ENCODE measurements at places on chromosomes 3 and 15.

DNA sequence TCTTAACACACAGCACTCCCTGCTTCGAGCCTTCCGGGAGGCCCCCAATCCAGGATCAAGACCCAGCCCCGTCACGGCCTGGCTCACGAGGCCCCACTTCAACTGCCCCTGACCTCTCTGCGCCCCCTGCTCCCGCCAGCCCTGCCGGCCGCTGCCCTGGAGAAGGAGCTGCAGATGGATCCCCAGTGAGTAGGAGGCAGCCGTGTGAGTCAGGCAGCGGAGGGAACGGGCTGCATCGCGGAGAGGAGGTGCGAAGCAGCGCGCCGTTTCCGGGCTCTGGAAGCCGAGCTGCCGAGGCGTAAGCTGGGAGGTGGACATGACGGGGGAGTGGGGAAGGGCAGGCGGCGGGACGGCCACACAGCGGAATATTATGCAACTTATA lies 133.4 kb downstream of the TPRA1 start:
- H3K4me3 ChIP-seq: peak overlapping the region; percentile 62
- peaks cover 18% of the 10 kb centered on the region for H3K4me1 ChIP-seq
- no peaks in the 10 kb centered on the region for H3K27me3 ChIP-seq
- peak; percentile 67 for DNase-seq

- H3K4me3 ChIP-seq: no peak overlapping the region
- no peak for DNase-seq
- no peaks in the 10 kb centered on the region for H3K4me1 ChIP-seq
- no peaks in the 10 kb centered on the region for H3K27me3 ChIP-seq
- H3K27ac ChIP-seq: no peak overlapping the region
These were observed 85.2 kb upstream of the PRR23C start for GRCh38 chr3:139129892-139130291.

GRCh38 chr3:42612217-42612616 lies 11.7 kb downstream of the NKTR start:
- no peak overlapping the region for H3K27ac ChIP-seq
- no peak for DNase-seq
- H3K27me3 ChIP-seq: no peaks in the 10 kb centered on the region
- no peak overlapping the region for H3K4me3 ChIP-seq

- H3K4me3 ChIP-seq: no peak overlapping the region
- no peaks in the 10 kb centered on the region for H3K4me1 ChIP-seq
- DNase-seq: no peak
- H3K27ac ChIP-seq: no peak overlapping the region
These were observed 280.3 kb downstream of the ZPLD1 start for GRCh38 chr3:102715030-102715697.

DNA sequence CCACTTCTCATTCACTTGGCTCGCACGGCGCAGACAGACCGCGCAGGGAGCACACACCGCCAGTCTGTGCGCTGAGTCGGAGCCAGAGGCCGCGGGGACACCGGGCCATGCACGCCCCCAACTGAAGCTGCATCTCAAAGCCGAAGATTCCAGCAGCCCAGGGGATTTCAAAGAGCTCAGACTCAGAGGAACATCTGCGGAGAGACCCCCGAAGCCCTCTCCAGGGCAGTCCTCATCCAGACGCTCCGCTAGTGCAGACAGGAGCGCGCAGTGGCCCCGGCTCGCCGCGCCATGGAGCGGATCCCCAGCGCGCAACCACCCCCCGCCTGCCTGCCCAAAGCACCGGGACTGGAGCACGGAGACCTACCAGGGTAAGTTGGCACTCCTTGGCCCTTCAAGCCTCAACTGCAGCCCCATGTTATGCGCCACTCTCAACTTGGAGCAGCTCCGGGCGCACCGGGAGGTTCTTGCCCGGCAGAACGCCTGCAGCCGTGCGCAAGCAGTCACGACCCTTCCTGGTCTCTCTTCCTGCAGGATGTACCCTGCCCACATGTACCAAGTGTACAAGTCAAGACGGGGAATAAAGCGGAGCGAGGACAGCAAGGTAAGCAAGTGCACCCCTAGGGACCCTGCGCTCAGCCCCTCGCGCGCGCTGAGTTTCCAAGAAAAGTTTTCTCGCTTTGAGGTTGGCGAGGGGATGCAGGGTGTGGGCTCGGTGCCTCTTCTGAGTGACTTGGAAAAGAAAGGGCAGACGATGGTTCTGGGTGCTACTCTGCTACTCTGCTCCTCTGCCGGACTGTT lies at the start of gene BHLHE40:
Gene BHLHE40, plus strand, starts transcription at position 10 of the 801 bp plus-strand sequence. Its CDS starts 282 bp downstream, at position 292.
- H3K27ac ChIP-seq: peak within 1 kb of the TSS; percentile 97
- H3K4me1 ChIP-seq: peaks cover 44% of the 10 kb centered on the region
- no peaks in the 10 kb centered on the region for H3K27me3 ChIP-seq
- H3K36me3 ChIP-seq: peaks cover 11% of the 10 kb centered on the region
- peak within 1 kb of the TSS; percentile 94 for H3K4me3 ChIP-seq

- H3K27me3 ChIP-seq: no peaks in the 10 kb centered on the region
- no peaks in the 10 kb centered on the region for H3K4me1 ChIP-seq
- DNase-seq: no peak
These were observed 1135.1 kb downstream of the TUSC7 start for GRCh38 chr3:117844676-117845075.

GRCh38 chr3:10002951-10003350 lies 16.3 kb upstream of the EMC3 start:
- no peaks in the 10 kb centered on the region for H3K27me3 ChIP-seq
- DNase-seq: no peak
- no peak overlapping the region for H3K4me3 ChIP-seq
- no peaks in the 10 kb centered on the region for H3K4me1 ChIP-seq
- no peak overlapping the region for H3K27ac ChIP-seq

DNA sequence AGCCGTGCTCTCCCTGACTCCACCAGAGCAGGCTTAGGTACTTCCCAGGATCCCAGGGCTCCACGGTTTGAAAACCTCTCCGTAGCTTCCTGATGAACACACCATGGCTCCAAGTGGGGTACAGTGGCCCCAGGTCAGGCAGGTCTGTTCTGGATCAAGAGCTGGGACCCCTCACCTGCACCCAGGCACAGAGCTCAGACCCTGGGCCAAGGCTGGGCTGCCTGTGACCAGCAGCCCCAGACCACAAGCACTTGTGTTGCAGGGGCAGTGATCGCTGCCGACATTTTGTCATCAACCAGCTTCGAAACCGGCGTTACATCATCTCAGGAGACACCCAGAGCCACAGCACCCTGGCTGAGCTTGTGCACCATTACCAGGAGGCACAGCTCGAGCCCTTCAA lies 5.3 kb downstream of the SH2D7 start:
- H3K27ac ChIP-seq: no peak overlapping the region
- H3K4me3 ChIP-seq: no peak overlapping the region
- no peak for DNase-seq
- no peaks in the 10 kb centered on the region for H3K36me3 ChIP-seq

DNA sequence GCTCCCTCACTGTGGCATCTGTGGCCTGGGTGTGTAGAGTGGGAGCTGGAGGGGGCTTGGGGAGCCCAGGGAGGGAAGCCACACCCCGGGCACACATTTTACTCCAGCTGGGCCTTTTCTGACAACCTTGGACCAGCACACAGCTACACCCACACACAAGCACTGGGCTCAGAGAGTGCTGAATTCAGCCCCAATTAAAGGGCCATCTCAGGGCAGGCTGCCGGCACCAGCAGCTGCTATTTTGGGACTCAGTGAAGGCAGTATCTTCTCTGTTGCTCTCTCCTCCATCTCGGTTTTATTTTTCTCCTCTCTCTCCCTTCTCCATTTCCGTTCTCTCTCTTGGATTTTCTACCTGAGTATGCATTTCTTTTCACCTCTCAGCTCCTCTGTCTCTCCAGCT lies 19.1 kb upstream of the TBC1D21 start:
- DNase-seq: no peak
- no peaks in the 10 kb centered on the region for H3K36me3 ChIP-seq
- H3K4me3 ChIP-seq: no peak overlapping the region
- H3K27ac ChIP-seq: no peak overlapping the region

GRCh38 chr3:15458212-15458780 lies 30.9 kb downstream of the EAF1 start:
- no peaks in the 10 kb centered on the region for H3K27me3 ChIP-seq
- DNase-seq: peak; percentile 38
- no peaks in the 10 kb centered on the region for H3K36me3 ChIP-seq
- no peak overlapping the region for H3K4me3 ChIP-seq
- no peak overlapping the region for H3K27ac ChIP-seq
- no peaks in the 10 kb centered on the region for H3K4me1 ChIP-seq

DNA sequence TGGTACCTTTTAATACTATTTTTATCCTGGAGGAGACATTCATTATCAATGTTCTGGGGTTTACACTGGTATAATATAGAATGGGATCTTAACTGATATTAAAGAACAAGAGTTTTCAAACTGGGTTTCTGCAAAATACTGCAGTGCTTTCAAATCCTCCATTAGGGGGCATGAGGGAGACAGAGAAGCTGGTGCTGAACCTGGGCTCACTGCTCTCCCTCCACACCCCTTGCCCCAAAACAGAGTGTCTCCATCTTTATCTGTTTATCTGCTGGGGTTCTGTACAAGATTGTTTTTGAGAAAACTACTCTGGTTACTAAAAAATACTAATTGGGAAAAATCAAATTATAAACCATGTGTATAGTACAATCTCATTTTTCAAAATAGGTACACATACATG lies 41.7 kb downstream of the CADPS start:
- no peak for DNase-seq
- no peaks in the 10 kb centered on the region for H3K36me3 ChIP-seq
- no peak overlapping the region for H3K4me3 ChIP-seq

- no peak for DNase-seq
- H3K4me3 ChIP-seq: no peak overlapping the region
- H3K27ac ChIP-seq: no peak overlapping the region
- H3K36me3 ChIP-seq: peaks cover 8% of the 10 kb centered on the region
- H3K4me1 ChIP-seq: no peaks in the 10 kb centered on the region
These were observed 18.3 kb downstream of the LRRC49 start for GRCh38 chr15:70910958-70911357.

- H3K36me3 ChIP-seq: no peaks in the 10 kb centered on the region
- H3K27me3 ChIP-seq: no peaks in the 10 kb centered on the region
- no peaks in the 10 kb centered on the region for H3K4me1 ChIP-seq
- no peak overlapping the region for H3K4me3 ChIP-seq
- no peak for DNase-seq
- H3K27ac ChIP-seq: no peak overlapping the region
These were observed 91.6 kb upstream of the KLHL25 start for GRCh38 chr15:85886309-85886811.

GRCh38 chr15:66743703-66744536 lies 41.9 kb downstream of the SMAD6 start:
- no peaks in the 10 kb centered on the region for H3K27me3 ChIP-seq
- no peak for DNase-seq
- peak overlapping the region; percentile 0 for H3K4me3 ChIP-seq
- peaks cover 18% of the 10 kb centered on the region for H3K4me1 ChIP-seq

- H3K4me1 ChIP-seq: no peaks in the 10 kb centered on the region
- no peak overlapping the region for H3K4me3 ChIP-seq
- H3K36me3 ChIP-seq: no peaks in the 10 kb centered on the region
- no peaks in the 10 kb centered on the region for H3K27me3 ChIP-seq
These were observed 40.5 kb upstream of the CSPG4 start for GRCh38 chr15:75753145-75753544.

GRCh38 chr3:81216192-81216591 lies 545.3 kb downstream of the GBE1 start:
- DNase-seq: no peak
- H3K27me3 ChIP-seq: no peaks in the 10 kb centered on the region
- no peaks in the 10 kb centered on the region for H3K36me3 ChIP-seq
- no peaks in the 10 kb centered on the region for H3K4me1 ChIP-seq
- H3K27ac ChIP-seq: no peak overlapping the region

- H3K27ac ChIP-seq: no peak overlapping the region
- no peak overlapping the region for H3K4me3 ChIP-seq
- H3K4me1 ChIP-seq: peaks cover 29% of the 10 kb centered on the region
- DNase-seq: no peak
These were observed 28.3 kb downstream of the MITF start for GRCh38 chr3:69767571-69767970.

DNA sequence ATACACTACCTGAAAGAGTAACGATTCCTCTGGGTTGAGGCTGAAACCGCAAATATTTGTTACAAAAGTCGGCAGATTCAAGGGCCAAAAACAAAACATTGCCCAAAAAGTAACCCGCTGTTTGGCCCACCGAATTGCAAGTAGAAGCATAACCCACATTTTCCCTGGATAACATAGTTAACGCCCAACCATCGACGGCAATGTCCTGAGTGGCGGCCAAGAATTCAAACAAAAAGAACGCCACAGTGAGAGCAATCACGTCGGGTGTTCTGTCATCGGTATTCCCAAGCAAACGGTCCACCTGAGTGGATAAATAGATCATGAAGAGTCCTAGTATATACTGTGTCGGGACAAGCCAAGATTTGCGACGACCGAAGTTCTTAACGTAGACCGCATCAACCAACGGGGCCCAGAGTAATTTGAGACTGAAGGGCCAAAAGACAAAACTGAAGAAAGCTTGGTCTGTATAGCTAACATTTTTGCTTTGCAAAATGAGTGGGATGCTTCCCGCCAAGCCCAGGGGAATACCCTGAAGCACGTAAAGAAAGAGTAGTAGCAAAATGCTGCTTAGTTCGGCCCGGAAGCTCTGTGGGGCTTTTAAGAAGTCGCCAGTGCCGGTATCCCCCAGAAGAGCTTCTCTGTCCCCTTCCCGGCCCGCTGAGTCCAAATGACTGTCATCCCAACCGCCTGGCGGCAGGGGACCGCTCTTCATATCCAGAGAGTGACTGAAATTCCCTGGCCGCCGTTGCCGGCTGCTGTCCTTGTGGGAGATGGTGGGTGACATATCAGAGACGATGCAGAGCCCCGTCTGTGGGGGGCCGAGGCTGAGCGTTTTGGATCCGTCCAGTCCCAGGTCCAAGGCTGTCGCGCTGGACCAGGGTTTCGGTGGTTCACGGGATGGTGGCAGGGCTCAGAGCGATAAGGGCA lies 750 bp downstream of the SLC33A1 start:
- H3K27ac ChIP-seq: peak overlapping the region; percentile 91
- no peaks in the 10 kb centered on the region for H3K27me3 ChIP-seq
- peak; percentile 73 for DNase-seq
- peak overlapping the region; percentile 84 for H3K4me3 ChIP-seq
- peaks cover 5% of the 10 kb centered on the region for H3K36me3 ChIP-seq

- H3K36me3 ChIP-seq: no peaks in the 10 kb centered on the region
- DNase-seq: no peak
- H3K27ac ChIP-seq: no peak overlapping the region
- no peak overlapping the region for H3K4me3 ChIP-seq
- H3K27me3 ChIP-seq: no peaks in the 10 kb centered on the region
- H3K4me1 ChIP-seq: no peaks in the 10 kb centered on the region
These were observed 265.3 kb upstream of the GOLIM4 start for GRCh38 chr3:168360993-168361392.
